ENCODE measurements at places on chromosomes 16 and 17.

- DNase-seq: no peak
Observed at GRCh38 chr16:89633064-89633631, 19.7 kb downstream of the DPEP1 start.

- no peak for DNase-seq
Observed at GRCh38 chr17:3813171-3813570, 12.2 kb upstream of the ITGAE start.

GRCh38 chr16:15777533-15778203 is 79.2 kb downstream of the MYH11 start:
- DNase-seq: no peak

DNA sequence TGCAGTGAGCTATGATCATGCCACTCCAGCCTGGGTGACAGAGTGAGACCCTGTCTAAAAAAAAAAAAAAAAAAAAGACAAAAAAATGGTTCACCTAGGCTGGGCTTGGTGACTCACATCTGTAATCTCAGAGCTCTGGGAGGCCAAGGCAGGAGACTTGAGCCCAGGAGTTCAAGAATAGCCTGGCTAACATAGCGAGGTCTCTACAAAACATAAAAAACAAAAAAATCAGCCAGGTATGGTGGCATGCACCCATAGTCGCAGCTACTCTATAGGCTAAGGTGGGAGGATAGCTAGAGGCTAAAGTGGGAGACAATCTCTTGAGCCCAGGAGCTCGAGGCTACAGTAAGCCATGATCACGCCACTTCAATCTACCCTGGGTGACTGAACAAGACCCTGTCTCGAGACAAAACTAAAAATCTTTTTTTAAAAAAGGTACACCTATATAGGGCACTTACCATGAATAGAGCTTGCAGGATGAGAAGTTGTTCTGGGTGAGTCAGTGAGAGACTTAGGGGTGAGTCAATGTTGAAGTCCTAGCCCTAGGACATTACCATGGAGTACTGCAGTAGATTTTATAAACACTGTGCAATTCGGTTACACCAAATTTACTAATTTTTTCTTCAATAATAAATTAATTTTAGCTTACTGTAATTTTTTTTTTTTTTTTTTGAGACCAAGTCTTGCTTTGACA is 19.0 kb downstream of the USP32 start:
- no peak for DNase-seq

DNA sequence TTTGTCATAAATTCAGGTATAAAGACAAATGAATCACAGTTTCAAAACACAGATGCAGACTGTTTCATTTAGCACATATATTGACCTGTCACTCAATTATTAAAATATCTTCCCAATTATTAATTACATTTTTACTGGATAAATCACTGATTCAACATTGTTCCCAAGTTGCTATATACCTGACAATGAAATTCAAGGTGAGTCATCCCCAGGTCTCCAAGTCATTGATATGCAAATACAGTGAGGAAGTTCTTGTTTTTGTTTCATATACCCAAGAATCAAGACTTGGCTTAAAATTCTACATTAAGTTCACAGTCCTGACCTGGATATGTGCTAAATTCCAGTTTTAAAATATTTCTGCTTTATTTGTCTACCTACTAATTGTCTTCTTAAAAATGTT is 599.3 kb upstream of the PSMD7 start:
- DNase-seq: no peak

DNA sequence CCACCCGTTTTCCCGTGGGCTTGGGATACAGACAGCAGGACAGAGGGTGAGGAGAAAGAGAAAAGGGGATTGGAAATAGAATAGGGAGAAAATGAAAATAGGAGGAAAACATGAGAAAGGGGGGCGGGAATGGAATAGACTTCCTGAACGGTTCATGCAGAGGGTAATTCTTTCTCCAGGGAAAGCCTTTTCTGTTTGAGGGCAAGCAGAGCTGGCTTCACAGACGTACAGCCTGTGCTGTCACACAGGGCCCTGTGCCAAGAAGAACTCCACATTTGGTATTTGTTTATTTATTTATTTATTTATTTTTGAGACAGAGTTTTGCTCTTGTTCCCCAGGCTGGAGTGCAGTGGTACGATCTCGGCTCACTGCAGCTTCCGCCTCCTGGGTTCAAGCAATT is 12.0 kb downstream of the MILR1 start:
- no peak for DNase-seq

DNA sequence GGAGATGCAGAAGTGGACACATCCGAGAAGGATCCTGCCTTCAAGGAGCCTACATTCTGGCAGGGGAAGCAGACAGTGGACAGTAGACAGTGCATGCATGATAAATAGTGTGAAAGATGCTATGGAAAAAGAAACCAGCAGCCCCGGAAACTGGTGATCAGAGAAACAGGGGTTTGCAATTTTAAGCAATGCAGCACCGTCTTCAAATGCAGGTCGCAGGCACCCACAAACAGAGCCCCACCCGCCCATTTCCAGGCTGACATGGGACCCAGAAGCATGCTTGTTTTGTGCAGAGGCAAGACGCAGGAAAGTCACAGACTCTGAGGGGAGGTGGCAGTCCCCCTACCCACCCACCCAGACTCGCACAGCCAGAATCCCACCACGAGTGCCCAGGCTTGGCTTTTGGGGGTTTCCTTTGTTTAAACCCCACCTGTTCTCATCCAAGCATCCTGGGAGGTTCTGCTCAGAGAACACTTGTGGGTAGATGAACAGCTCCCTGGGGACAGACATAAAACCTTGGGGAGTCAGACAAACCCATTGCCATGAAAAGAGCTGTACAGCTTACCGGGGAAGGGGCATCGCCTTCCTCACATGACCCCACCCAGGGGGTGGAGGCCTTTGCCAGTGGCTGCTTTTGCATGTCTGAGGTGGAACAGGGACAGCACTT is 114.3 kb downstream of the MGAT5B start:
- DNase-seq: no peak

DNA sequence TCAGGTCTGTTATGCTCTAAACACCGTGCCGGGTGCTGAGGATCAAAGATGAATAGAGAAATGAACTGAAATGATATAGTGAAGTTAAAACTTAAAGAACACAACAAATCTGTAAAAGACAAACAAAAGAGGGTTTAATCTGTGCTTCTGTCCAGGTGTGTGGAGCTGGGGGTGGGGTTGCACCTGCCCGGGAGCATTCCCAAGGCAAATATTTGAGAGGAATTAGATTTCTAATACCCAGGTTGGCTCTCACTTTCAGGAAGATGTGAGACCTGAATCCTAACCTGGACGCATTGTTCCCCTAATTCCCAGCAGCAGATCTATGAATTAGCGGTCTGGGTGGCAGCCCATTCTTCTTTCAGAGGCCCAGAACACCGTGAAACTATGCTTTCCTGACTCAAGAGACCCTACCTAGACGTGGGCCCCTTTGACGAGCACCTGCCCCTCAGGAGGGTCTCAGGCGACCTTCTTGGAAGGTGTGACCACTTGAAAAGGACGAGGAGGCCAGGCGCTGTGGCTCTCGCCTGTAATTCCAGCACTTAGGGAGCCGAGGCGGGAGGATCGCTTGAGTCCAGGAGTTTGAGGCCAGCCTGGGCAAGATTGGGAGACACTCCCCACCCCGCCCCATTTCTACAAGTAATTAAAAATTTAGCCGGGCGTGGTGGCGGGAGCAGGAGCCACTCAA is 677 bp upstream of the RANGRF start:
- no peak for DNase-seq

DNA sequence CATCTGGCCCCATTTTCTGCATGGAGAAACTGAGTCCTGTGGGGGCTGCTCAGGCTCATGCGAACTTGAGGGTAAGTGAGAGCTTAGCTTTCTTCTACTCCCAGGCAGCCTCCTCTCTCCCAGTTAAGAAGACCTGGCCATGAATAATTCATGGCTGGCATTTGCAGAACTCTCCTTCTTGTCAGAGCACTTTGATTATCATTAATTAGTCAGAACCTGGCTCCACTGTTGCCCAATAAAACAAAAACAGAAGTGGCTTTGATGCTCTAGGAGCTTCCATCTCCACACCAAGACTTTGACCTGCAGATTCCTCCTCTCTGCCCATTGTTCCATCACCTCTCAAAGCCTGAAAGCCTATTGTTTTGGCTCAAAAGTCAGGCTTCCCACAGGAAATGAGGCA is 45.5 kb upstream of the CDH3 start:
- no peak for DNase-seq

GRCh38 chr17:4204190-4204589 is 59.6 kb downstream of the ANKFY1 start:
- no peak for DNase-seq

DNA sequence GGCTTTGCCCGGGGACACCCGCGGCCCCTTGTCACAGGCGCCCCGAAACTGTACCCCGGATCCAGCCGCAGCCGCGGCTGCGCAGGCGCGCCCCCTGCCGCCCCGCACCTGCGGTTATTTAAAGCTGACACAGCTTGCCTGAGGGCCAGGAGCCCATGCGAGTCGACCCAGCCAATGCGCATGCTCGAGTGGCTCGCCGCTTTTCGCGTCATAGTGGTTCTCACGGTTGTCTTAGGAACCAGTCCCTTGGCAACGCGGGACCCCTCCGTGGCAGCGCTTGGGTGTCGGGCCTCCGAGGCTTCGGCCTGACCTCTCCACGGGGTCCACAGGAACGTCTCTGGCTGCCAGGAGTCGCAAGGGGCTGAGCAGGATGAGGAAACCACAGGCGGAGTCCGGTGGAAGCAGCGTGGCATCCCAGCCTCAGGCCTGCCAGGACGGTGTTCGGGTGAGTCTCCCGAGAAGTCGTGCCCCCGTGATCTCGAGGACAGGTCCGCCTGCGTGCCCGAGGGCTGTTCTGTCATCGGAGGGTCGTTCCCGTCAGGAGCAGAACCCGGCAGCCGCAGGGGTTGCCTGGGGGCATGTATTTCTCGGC is 716.9 kb downstream of the KCNJ18 start:
- no peak for DNase-seq

Data from activated CD4-positive, CD25-positive, alpha-beta regulatory T cell treated with anti-CD3 and anti-CD28 coated beads, Interleukin-2, amount 50 U/mL, for 16 hours (primary cell).